ENCODE measurements at places on chromosomes 11 and 22.

GRCh38 chr11:82776377-82776776, 42.7 kb upstream of the FAM181B start:
- no peak overlapping the region for H3K27ac ChIP-seq
- peaks cover 3% of the 10 kb centered on the region for H3K36me3 ChIP-seq
- H3K4me3 ChIP-seq = no peak overlapping the region
- DNase-seq = no peak

GRCh38 chr22:23181721-23182308, 1.5 kb downstream of the BCR start:
- H3K27me3 ChIP-seq = no peaks in the 10 kb centered on the region
- DNase-seq = peak; percentile 14

DNA sequence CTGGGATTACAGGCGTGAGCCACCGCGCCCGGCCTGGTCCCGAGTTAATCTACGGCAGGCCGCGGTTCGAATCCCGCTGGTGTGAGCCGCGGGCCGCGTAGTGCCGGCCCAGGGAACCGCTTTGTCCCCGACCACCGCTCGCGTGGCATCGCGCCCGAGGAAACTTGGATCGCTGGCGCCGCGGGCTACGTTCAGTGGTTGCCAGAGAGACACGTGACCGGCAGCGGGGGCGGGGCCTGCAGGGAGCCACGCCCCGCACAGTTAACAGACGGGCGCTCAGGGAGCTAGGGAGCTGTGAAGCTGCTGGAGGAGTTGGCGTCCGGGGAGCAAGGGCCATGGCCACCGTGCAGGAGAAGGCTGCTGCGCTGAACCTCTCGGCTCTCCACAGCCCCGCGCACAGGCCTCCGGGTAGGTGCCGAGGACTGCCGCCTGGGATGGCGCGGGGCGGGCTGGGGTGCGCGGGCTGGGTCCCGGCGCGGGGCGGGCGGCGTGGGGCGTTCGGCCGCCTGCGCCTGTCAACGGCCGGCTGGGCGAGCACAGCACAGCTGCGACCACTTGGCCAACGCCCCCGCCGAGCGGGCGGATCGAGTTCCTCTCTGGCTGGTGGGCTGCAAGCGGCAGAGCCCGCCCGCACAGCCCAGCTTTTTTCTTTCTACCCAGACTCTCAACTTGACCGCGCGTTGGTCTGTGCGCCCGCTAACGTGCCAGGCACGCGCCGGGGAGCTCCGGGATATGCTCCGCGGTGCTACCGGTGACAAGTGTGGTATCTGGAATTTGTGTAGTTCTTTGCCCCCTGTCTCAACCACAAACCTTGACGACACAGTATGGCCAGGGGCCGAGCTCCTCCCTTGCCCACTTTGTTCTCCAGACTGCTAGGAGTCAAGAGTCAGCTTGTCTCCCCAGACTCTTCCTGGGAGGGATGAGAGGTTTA, at the start of gene DEPDC7:
DEPDC7 (plus strand) TSS at position 258 of the 931 bp plus-strand sequence; CDS start at position 336, 78 bp downstream.
- H3K27me3 ChIP-seq = peaks cover 16% of the 10 kb centered on the region
- no peaks in the 10 kb centered on the region for H3K36me3 ChIP-seq
- H3K4me3 ChIP-seq = peak within 1 kb of the TSS; percentile 78
- peaks cover 41% of the 10 kb centered on the region for H3K4me1 ChIP-seq
- DNase-seq = peak; percentile 92

DNA sequence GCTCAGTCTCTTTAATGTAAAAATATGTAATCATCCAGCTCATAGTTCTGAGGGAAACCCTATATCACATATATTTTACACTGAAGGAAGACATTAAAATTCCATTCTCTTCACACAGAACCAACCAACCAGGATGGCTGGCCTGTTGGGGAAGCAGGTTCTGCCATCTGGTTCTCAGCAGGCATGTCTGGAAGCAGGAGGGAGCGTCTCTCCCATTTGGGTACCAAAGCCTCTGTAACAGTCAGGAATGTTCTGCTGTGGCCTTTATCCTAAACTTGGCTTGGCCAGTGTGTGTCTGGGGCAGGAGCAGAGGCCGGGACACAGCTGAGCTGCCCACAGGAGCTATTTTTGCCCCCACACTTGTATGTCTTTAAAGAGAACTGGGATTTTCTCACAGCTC, 29.2 kb downstream of the SGSM3 start:
- H3K4me1 ChIP-seq = peaks cover 76% of the 10 kb centered on the region
- no peak overlapping the region for H3K4me3 ChIP-seq
- DNase-seq = no peak
- peaks cover 44% of the 10 kb centered on the region for H3K36me3 ChIP-seq
- no peaks in the 10 kb centered on the region for H3K27me3 ChIP-seq

DNA sequence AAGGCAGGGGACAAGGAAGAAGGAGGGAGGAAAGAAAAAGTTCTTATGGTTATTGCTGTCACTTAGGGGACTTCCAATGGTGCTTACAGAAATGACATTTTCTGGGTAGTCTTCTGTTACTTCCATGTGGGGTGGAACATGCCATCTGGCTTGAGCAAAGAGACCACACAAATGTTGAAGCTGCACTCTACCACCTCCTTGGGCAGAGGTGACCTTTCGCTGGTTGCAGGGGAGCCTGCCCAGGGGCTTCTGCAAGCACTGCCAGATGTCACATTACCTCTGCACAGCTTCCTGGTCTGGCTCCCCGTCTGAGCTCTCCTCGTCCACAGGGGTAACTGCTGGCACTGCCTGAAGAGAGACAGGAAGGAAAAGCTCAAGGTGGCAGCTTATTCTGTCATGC, 32.6 kb upstream of the APOA1 start:
- H3K36me3 ChIP-seq = peaks cover 31% of the 10 kb centered on the region
- no peaks in the 10 kb centered on the region for H3K27me3 ChIP-seq
- peak overlapping the region; percentile 26 for H3K27ac ChIP-seq
- no peak overlapping the region for H3K4me3 ChIP-seq
- no peak for DNase-seq

- peaks cover 9% of the 10 kb centered on the region for H3K4me1 ChIP-seq
- no peaks in the 10 kb centered on the region for H3K27me3 ChIP-seq
- no peak overlapping the region for H3K27ac ChIP-seq
- no peak for DNase-seq
- H3K4me3 ChIP-seq = no peak overlapping the region
- peaks cover 17% of the 10 kb centered on the region for H3K36me3 ChIP-seq
Observed at GRCh38 chr11:95991545-95991944, 67.6 kb upstream of the MTMR2 start.

- peaks cover 3% of the 10 kb centered on the region for H3K4me1 ChIP-seq
- DNase-seq = no peak
- no peak overlapping the region for H3K27ac ChIP-seq
Observed at GRCh38 chr11:84721561-84721961, 905.6 kb downstream of the DLG2 start.

DNA sequence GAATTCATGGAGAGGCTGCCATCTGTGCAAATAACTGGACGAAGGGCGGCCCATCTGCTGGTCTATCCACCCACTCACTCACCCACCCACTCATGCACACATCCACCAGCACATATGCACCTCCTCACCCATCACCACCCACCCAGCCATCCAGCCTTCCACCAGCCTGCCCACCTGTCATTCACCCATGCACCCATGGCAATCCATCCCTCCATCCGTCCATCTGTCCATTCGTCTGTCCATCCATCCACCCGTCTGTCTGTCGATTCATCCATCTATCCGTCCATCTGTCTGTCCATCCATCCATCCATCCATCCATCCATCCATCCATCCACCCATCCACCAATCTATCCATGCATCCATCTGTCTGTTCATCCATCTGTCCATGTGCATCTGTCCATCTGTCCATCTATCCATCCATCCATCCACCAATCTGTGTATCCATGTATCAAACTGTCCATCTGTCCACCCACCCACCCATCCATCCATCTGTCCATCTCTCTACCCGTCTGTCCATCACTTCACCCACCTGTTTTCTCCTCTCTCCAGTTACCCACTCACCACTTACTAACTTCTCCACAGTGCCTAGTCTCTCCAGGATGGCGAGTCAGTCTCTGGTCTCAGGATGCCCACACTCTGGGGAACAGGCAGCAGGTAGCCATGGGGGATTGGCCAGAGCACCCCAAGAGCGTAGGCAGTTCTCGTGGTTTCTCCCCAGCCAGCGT, 8.9 kb downstream of the TRPM5 start:
- H3K4me1 ChIP-seq = no peaks in the 10 kb centered on the region
- no peaks in the 10 kb centered on the region for H3K36me3 ChIP-seq
- H3K4me3 ChIP-seq = no peak overlapping the region
- H3K27ac ChIP-seq = no peak overlapping the region

Measured in activated CD8-positive, alpha-beta T cell treated with anti-CD3 and anti-CD28 coated beads for 36 hours (primary cell).